ENCODE measurements at places on chromosomes 13 and 19. TPM values are rescaled to one million over a fixed set of nuclear protein-coding genes. Genes with fewer than 3 reads are reported as not detected.

The RUBCNL gene
- not detected for total RNA-seq

The ZNF772 gene
- 11.3 TPM for total RNA-seq

The TMEM205 gene
- 142 TPM for total RNA-seq

The ELSPBP1 gene
- total RNA-seq: not detected

The FGF14 gene
- 0.06 TPM for total RNA-seq

The NKPD1 gene
- total RNA-seq: 0.29 TPM

The SLC8A2 gene
- total RNA-seq: not detected

The C19orf53 gene
- 200 TPM for total RNA-seq

The EDNRB gene
- total RNA-seq: 18.8 TPM

The SCN1B gene
- total RNA-seq: 4.7 TPM

GRCh38 chr13:23620211-23620610, 50.0 kb downstream of the TNFRSF19 start:
- no peak for DNase-seq

DNA sequence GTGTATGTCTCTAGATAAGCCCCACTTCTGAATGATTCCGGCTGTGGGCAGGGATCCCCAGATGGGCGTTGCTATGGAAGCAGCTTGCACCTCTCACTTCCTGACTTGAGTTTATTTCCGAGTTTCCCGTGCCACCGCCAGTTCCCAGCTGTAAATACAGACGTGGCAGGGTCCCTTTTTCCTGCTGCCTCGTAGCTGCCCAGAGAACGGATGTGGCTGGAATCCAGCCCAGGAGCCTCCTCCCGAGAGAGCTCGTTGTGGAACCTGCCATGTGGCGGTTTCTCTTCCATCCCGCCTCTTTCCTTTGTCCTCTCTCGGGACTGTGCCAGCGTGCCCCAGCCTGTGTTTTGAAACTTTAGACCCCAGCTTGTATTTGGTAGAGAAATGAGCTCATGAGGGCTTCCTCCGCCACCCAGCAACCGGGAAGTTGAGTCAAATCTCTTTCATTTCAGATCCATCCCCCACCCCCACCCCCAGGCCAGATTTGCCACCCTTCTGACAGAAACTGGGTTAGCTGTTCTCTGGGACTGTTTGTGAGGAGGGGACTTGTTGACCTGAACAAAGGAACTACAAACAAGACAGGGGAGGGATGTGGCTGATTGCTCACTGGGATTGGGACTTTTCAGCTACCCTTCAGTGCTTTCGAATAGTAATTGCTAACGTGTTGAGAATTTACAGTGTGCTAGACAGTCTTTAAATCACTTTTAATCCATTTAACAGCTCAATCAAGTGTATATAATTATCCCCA, 96.6 kb downstream of the SIPA1L3 start:
- peak; percentile 93 for DNase-seq

- DNase-seq: no peak
These were observed 47.0 kb downstream of the RUBCNL start for GRCh38 chr13:46340011-46340410.

- DNase-seq: no peak
These were observed 38.6 kb downstream of the WDR87 start for GRCh38 chr19:37867831-37868230.

- DNase-seq: no peak
These were observed 1423.8 kb upstream of the MIR17HG start for GRCh38 chr13:89923736-89924135.

DNA sequence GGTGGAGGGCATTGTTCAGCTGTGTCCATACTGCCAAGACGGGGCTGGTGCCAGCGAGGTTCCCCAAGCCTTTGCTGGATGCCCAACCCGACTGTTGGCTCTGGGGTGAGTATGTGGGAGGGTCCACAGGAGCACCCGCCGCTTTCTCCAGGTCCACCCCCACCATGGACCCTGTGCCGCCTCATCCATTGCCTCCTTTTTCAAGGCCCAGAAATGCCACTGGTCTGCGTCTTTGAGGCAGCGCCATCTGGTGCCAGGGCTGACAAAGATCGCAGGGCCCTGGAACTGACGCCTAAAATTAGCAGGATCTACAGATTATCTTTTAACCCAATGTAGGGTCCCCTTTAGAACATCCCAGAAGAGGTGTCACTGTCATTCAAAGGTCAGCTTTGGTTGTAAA, 34.6 kb downstream of the NFIX start:
- no peak for DNase-seq

- DNase-seq: no peak
These were observed 7.2 kb downstream of the ATP8A2 start for GRCh38 chr13:25379011-25379410.

DNA sequence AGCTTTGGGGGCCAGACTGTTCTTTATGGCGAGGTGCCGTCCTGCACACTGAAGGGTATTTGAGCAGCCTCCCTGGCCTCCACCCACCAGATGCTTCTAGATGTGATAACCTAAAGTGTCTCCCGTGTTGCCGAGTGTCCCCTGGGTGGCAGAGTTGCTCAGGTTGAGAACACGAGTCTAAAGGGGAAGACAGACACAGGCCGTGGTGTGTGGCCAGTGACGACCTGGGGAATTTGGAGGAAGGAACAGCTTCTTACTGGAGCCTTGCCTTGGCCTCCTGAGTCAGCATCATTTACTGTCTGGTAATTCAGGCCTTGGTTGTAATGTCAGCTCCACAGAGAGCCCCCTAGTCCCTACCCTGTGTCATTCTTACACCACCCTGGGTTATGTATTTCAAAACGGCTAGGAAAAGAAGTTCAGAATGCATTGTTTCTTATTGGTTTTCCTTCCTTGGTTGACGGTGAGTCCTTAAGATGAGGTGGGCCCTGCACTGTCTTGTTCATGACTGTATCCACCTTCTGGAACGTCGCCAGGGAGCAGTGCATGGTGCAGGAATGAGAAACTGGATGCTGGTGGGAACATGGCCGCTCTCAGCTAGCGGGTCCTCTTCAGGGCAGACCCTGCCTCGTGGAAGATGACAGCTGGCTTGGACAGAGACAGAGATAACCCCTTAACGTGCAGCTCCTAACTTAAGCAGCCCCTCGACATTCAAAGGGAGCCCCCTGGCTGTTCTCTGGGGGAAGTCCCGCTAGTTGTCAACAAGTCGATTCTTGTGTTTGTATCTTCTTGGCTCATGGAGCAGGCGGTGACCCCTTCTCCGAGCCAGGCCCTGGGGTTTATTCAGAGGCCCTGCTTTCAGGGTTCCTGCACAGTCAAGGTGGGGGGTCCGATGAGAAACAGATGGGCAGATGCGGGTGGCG, 7.2 kb downstream of the SIN3B start:
- DNase-seq: no peak

DNA sequence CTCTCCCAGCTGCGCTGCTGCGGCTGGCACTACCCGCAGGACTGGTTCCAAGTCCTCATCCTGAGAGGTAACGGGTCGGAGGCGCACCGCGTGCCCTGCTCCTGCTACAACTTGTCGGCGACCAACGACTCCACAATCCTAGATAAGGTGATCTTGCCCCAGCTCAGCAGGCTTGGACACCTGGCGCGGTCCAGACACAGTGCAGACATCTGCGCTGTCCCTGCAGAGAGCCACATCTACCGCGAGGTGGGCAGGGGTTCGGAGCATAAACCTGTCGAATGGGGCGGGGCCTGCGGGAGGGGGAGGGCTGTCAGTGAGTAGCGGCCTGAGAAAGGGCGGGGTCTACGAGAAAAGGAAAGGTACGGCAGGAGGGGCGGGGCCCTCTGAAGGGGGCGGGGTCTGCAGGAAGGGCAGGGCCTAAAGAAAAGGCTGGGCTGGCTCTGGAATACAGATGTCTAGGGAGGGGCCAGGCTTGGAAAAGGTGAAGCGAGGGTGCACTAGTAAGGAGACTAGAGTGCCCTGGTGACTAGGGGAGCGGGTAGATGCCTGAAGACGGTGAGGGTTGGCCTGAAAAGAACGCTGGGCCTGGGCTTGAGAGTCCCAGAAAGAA, 3.6 kb downstream of the CD37 start:
- no peak for DNase-seq

DNA sequence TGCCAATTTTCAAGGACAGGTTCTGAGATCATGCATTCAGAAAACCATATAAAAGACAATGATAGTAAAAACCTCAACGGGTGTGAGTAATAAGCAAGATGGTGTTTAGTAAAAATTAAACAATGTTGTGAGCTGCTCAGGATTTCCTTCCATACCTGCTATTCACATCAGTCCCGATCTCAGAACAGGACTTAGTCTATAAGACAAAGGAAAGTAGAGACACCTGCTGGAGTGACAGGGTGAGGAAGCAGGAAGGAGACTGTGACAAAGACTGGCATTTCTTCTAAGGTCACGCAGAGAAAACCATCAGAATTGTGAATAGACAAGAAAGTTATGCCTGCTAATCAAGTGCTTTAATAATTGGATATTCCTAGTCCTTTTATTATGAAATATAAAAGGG, 648.0 kb downstream of the DACH1 start:
- DNase-seq: no peak

GRCh38 chr13:110616103-110617101, 1.1 kb downstream of the NAXD start:
- no peak for DNase-seq

DNA sequence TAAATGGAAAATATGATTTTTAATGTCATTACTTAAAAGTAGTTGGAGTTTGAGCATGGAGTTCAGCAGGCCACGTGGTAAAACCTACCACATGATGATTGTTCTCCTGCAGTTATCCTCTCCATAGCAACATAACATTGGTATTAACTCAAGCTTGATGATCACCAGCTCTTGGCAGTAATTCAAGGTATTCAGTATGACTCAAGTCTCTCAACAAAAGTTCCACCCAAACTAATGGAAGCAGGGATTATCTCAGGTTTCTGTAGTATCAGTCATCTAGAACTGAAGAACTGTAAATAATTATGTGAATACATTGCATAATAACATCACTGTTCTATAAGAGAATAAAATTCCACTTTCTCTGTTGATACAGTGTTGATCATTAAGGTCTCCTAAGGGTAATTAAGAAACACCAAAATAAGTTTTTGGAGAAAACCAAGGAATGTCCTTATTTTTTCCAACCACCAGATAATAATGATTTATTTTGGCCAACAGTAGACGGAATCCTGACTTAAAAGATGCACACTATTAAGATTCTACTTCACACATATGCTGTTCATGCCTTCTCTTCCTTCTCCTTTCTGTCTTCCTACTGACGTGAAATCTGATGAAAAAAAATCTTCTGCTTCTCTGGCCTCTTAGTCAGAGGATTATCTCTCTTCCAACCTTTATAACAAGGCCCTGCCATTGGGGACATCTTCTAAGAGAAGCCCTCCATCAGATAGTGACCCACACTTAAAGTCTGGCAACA, 1092.3 kb downstream of the EFNB2 start:
- peak; percentile 99 for DNase-seq

- no peak for DNase-seq
These were observed 1.4 kb upstream of the PRKD2 start for GRCh38 chr19:46718157-46718933.

- no peak for DNase-seq
These were observed 96.2 kb upstream of the RFC3 start for GRCh38 chr13:33721724-33722123.

DNA sequence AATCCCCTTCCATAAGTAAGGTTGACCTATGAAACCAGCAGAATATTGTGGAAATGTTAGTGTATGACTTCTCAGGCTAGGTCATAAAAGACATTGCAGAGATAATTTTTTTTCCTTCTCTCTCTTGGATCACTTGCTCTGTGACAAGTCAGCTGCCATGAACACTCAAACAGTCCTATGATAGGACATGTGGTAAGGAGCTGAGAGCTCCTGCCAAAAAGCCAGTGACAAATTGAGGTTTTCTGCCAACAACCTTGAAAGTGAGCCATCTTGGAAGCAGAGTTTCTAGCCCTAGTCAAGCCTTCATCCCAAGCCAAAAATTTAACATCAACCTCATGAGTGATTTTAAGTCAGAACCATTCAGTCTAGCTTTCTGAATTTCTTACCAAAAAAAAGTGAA, 270.9 kb upstream of the NBEA start:
- no peak for DNase-seq

DNA sequence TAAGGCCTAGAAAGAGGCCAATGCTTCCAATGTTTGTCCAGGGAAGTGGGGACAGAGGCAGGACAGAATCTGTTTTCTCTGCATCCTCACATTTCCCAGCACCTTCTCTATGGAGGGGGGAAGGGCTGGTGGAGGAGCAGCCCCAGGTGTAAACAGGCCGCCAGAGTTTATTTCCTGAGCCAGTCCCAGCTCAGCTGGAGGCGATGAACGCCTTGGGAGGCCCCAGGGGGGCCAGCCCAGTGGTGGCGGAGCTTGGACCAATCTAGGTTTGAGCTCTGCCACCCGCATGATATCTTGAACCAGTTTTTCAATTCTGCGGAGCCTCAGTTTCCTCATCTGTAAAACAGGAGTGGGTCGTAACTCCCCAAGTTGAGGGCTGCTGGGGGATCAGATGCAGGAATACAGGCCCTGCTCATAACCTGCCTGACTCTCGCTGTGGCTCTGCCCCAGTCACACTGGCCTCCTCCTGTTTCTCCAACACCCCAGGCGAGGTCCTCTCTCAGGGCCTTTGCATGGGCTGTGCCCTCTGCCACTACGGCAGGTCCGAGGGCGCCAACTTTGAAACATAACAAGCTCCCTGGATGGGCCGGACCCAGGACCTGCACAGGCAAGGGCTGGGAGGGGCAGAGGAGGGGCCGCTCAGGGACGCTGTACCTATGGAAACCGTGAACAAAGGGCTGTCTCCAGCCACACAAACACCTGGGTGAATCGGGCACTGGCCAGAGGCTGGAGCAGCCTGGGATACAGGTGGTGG, 1.1 kb downstream of the TNFAIP8L1 start:
- no peak for DNase-seq

- no peak for DNase-seq
These were observed 22.0 kb downstream of the MUC16 start for GRCh38 chr19:8988204-8988603.

- no peak for DNase-seq
These were observed 19.5 kb downstream of the N4BP2L1 start for GRCh38 chr13:32408296-32409000.

DNA sequence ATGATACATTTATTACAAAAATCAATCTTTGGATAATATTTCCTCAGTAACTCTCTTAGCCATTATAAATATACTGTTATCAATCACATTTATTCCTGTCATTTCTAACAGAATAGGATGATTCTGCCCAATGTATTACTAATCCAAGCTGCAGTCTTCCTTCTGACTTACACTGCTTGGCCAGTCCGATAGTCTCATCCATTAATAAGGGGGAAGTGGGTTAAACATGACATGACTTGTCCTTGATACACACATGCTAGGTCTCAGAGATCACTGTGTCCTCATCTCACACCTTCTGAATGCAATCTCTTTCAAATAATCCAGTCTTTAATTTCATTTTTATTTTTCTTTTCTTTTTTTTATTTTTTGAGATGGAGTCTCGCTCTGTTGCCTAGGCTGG, 18.8 kb downstream of the SACS start:
- DNase-seq: no peak

DNA sequence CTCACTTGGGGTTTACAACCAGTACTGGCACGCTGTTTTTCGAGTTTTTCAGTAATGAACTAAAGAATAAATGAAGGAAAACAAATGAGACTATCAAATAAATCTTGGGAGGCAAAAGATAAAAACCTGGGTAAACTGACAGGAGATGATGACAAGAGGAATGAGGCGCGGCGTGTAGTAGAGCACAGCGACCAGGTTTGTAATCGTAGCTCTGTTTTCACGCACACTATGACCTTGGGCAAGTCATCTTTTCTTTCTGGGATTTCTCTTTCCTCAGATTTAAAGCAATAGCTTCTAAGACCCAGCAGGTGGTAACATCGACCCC, 419 bp downstream of the MRPS31 start:
- no peak for DNase-seq

- peak; percentile 67 for DNase-seq
These were observed 84.7 kb upstream of the DOCK9 start for GRCh38 chr13:99062593-99062992.

Measured in glomerular endothelial cell (primary cell).